Cerebellar nuclear complex (tissue), 1 donor: ENCODE measurements at places on chromosomes 16 and 17.

GRCh38 chr16:4594433-4595410 lies 20.0 kb downstream of the UBALD1 start:
- no peak for DNase-seq

GRCh38 chr16:89061590-89062380 lies 31.9 kb upstream of the ACSF3 start:
- DNase-seq = no peak

DNA sequence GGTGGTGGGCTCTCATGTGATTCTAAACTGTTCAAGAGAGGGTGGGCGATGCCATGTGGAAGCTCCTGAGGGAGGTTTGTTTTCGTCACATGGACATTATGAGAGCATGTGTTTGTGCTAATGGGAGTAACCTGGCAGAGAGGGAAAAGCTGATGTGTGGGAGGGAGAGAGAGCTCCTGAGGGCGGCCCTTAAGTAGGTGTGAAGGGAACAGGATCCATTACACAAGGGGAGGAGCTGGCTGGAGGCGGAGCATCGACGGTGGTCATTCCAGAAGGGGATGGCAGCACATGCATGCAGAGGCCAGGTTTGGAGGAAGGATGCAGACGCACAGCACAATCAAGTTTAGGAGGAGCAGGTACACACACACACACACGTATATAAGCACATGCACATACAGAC lies 197.5 kb downstream of the RPTOR start:
- no peak for DNase-seq

DNA sequence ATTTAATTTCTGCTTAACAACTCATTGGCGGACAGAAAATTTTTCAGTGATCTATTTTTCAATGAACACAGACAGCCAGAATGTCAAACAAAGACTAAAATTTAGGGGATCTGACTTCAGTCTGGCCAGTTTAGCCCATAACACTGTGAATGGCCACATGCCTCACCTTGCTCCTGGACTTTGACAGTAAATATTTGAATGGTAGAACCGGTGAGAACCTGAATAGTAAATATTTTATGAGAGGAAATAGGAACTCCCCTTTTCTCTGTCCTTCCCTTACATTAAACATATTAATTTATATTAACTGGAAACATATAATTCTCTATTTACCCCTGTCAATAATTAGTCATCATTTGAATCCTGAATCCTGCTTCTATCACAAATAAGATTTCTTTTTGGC lies 942.1 kb downstream of the KCNJ2 start:
- no peak for DNase-seq

DNA sequence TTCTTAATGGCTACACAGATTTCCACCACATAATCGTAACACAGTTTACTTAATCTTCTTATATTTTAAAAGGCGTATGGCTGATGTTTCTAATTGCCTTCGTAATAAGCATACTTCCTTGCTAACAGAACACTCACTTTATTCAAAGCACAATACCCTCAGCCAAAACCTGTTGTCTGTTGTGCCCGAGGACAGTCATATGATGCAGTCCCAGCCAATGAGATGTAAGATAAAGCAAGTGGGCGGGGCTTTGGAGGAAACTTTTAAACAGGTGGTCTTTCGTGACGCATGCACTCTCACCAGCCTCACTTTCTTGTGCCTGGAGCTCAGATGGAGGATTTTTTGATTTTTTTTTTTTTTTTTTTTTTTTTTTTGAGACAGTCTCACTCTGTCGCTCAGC lies 174.1 kb downstream of the ZFHX3 start:
- DNase-seq = no peak

- no peak for DNase-seq
These were observed 898 bp downstream of the SNAI3 start for GRCh38 chr16:88685156-88686061.

- no peak for DNase-seq
These were observed 393 bp downstream of the RNF166 start for GRCh38 chr16:88705801-88706228.

DNA sequence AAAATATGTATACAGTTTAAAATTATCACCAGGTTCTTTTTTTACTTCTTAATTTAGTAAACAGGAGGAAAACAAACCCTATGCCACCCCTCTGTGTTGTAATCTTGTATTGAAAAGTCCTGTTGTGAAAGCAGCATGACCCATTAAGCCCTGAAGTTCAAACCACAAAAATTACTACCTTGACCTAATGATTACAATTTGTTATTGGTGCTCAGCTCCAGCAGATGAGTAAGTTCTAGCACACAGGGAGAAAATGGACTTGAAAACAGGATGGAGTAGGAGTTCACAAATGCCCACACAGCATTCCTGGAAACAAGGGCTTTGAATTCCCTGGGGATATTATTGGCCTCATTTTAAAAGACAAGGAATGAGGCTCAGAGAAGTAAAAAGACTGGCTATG lies 505.8 kb upstream of the ERCC4 start:
- DNase-seq = no peak

- DNase-seq = no peak
These were observed 13.8 kb upstream of the KRTAP9-2 start for GRCh38 chr17:41212524-41213169.

GRCh38 chr17:41650794-41651624 lies 26.6 kb upstream of the KRT17 start:
- DNase-seq = no peak

GRCh38 chr16:50961952-50962351 lies 189.1 kb downstream of the SALL1 start:
- DNase-seq = no peak

DNA sequence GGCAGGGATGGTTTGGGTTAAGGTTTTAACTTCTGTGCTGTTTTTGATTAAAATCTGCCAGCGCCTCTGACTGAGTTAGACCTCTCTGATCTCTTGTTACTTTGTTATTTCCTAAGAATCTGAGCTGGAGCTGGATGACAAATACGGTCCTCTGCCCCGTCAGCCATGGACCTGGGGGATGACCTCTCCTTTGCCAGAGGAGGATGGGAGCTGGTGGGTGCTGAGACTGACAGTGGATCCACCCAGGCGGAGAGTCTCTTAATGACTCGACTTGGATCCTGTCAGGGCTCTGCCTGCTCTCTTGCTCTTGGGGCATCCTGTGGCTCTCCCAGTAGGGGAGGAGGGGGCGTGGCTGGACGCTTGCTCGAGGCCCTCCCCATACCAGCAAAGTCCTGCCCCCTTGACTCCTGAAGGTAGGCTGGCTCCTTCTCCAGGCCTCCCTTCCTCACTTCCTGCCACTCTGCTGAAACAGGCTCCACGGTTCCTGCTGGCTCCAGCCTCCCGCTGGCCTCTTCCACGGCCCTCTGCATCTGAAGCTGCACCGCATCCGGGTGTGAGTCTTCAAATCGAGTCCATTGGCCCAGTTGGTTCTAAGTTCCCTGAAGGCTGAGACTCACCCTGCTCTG lies 24.8 kb upstream of the MAP3K14 start:
- DNase-seq = no peak

DNA sequence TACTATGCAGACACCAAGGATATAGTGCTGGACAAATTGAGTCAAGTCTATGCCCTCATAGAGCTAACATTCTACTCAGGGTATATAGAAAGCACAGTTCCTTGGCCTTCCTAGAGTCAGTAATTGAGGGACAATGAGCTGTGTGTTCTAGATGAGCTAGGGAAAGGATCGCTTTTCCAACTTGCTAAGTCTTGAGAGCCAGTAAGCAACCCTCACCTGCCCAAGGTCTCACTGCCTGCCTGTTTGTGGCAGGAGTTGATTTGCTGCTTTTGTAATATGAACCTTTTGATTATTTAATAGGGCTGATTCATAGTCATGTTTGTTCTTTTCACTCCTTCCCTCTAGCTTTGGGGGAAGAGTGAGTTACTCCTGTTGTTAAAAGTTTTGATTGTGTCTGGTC lies 6.5 kb downstream of the DDX42 start:
- DNase-seq = no peak

GRCh38 chr17:57046749-57047148 lies 38.3 kb upstream of the AKAP1 start:
- DNase-seq = no peak

- no peak for DNase-seq
These were observed at the start of gene USP43 for GRCh38 chr17:9644910-9645751. USP43 (plus strand) TSS chr17:9645517; CDS start chr17:9645633, 116 bp downstream.

DNA sequence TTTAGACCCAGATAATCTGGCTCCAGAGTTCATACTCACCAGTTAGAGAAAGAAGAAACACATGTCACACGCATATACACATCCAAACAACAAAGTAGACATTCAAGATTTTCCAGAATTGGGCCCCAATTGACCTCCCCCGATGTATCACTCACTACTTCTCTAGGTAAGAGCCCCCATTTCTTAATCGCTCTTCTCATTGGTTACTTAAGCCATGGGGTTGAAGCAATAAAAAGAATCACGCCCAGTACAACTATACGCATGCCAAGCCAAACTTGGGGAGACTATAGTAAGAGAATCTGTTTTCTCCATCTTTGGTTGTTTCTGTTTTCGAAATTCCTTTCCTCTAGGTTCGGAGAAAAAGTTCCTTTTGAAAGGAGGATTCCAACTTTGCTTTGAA lies 565 bp downstream of the DDX52 start:
- DNase-seq = no peak

DNA sequence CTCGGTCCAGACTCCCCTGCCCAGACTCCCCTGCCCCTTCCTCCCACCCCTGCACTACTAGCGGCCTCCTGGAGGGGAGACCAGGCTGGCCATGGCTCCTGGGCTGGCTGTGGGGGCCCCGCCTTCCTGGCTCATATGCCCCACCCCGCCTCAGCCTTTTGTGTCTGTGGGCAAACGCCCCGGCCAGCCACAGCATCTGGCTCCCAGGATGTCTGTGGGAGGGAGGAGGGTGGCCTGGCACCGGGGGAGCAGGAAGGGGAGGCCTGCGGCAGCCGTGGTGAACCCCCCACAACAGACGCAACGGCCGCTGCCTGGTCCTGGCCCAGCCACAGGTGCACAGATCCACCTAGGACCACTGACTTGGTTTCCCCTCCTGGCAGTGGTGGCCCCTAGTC lies 32.9 kb downstream of the BAHCC1 start:
- no peak for DNase-seq

- DNase-seq = no peak
These were observed 24.5 kb downstream of the CDK5RAP3 start for GRCh38 chr17:47995241-47995935.

- DNase-seq = no peak
These were observed 3.1 kb upstream of the MIF4GD start for GRCh38 chr17:75273977-75274708.

- no peak for DNase-seq
These were observed 10.1 kb downstream of the AMZ2 start for GRCh38 chr17:68257934-68258333.

- no peak for DNase-seq
These were observed 482 bp upstream of the SLC16A3 start for GRCh38 chr17:82228278-82228841.

GRCh38 chr17:41943492-41943891 lies 13.1 kb downstream of the ODAD4 start:
- no peak for DNase-seq

DNA sequence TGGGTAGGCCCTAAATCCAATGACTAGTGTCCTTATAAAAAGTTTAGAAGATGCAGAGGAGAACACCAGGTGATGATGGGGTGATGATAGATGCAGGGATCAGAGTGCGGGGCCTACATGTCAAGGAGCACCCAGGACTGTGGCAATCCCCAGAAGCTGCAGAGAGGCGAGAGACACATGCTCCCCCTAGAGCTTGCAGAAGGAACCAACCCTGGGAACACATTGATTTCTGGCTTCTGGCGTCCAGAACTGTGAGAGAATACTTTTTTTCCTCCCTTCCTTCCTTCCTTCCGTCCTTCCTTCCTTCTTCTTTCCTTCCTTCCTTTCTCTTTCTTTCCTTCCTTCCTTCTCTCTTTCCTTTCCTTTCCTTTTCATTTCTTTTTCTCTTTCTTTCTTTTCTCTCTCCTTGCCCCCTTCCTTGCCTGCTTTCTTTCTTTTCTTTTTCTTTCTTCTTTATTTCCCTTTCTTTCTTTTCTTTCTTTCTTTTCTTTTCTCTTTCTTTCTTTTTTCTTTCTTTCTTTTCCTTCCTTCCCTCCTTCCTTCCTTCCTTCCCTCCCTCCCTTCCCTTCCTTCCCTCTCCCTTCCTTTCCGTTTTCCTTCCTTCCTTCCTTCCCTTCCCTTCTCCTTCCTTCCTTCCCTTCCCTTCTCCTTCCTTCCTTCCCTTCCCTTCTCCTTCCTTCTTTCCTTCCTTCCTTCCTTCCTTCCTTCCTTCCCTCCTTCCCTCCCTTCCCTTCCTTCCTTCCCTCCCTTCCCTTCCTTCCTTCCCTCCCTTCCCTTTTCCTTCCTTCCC lies 134.3 kb downstream of the HAPSTR1 start:
- no peak for DNase-seq

DNA sequence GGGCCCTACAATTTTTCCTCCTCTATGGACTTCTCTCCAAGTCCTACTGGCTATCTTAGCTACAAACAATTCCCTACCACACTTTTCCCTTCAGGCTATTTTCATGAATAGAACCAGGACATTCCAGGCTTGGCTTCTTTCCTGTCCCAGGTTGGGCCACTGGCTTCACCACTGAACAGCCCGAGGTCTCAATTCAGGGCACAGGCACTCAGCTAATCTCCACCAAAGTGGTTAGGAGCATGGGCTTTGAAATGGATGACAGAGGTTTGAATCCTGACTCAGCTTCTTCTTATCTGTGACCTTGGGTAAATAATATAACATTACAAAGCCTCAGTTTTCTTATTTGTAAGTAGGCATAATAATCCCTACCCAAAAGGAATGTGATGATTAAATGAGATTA lies 50.9 kb upstream of the ZNF629 start:
- no peak for DNase-seq

- no peak for DNase-seq
These were observed 236.6 kb upstream of the GSE1 start for GRCh38 chr16:85376292-85377095.

GRCh38 chr16:86508947-86509758 lies 1.2 kb upstream of the FOXF1 start:
- DNase-seq = no peak

DNA sequence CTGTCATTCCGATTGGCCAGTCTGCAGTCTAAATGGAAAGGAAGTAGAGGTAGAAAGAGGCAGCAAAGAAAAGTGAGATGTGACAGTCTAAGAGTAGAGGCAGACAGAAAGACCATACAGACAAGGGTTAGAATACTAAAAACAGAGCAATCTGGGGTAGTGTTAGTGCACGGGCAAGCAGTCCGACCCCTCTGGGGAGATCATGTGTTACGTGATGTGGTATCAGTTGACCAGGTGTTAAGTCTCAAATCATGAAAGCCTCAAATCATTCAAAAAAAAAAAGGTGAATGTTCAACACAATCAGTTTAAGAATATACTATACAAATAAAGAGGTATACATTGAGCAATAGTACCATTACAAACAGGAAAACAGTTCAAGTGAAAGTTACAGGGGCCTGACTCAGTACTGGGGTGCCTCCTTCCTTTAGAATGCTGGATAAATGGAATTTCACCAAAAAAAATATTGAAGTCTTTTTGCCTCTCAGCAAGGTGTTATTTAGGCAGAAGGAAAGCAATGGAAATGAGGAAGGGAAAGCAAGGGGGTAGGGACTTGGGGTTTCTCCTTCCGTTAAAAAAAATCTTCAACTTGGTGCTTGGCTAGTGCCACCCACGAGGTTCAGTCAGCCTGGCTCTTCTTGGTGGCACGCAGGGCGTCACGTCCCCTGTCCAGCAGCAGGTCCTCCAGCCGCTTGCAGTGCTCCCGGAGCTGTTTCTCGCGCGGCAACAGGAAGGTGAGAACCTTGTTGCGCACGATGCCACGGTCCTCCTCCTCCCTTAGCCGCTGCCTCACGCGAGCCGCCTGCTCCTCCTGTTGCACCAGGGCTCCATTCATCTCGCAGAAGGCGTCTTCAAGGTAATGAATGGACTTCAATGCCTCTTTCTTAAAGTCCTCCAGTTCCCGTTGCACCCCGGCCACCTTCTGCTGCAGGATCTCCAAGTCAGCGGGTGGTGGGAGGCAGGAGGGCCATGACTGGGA lies 616 bp downstream of the CCDC182 start:
- DNase-seq = no peak

- no peak for DNase-seq
These were observed 108.7 kb downstream of the SMG6 start for GRCh38 chr17:2194889-2195335.
